ENCODE measurements at places on chromosomes 3 and 15.

- DNase-seq, result peak; percentile 51
Measured at GRCh38 chr3:183247011-183247589, 6.0 kb upstream of the B3GNT5 start.

DNA sequence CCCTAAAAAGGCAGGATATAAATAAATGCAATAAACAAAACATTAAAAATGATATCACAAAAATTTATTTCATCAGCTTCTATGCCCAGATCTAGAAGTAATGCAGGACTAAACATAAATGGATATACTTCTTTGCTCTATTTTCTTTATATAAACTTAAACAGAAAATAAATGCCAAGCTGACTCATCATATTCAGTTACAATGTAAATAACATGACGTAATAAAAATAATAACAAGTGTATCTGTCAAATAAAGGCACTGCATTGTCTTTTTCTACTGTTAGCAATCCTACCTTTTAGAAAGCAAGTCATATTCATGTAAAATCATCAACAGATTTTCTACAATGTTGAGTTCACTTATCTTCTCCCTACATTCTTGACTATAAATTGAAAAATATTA, 61.6 kb downstream of the NEK10 start:
- DNase-seq, result no peak

DNA sequence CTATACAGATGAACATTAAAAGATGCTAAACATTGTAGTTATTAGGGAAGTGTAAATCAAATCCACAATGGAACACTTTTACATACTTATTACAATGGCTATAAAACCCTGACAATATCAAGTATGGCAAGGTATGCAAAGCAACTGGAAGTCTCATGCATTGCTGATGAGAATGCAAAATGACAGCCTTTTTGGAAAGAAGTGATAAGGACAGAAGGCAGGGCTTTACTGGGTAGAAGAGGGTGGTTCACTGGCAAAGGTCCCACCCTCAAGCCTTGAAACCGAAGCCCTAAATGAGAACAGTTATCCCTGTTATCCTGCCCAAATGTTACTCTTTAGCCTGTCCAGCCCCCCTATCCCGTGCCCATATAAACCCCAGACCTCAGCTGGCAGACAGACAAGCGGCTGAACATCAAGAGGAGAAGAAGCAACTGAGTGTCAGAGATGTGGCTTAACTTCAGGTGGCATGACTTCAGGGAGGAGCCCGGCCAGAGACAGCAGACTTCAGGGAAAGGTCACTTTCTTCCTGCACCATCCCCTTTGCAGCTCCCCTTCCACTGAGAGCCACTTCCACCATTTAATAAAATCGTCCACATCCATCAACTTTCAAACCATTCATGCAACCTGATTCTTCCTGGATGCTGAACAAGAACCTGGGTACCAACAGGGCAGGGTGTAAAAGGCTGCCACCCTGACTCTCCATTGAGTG, 732 bp upstream of the GCSAM start:
- DNase-seq, result no peak

DNA sequence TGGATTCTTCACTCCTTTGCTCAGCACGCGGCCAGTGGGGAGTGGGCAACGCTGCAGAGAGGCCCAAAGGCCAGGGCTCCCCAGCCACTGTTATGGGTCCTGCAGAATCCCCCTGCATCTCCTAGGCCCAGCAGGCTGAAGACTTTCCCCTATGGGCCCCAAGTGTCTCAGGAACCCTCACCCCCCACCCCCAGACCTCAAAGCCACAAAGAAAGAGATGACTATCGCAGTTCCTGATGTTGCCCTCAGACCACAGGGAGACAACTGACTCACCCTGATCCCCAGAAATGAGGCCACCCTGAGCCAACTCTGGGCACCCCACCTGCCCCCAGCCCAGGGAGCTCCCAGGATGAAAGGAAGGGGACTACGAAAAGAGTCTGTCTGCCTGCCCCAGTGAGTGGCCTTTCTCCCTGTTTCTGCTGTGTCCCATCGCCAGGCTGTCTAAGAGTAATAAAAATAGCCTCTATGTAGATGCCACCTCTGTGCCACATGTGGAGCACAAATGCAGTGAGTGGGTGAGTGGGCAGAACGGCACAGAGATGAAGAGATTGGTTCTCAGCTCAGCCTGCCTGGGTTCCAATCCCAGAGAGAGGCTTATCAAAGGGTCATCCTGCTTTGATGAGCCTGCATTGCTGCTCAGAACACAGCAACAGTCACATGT, 283.0 kb downstream of the UACA start:
- no peak for DNase-seq

DNA sequence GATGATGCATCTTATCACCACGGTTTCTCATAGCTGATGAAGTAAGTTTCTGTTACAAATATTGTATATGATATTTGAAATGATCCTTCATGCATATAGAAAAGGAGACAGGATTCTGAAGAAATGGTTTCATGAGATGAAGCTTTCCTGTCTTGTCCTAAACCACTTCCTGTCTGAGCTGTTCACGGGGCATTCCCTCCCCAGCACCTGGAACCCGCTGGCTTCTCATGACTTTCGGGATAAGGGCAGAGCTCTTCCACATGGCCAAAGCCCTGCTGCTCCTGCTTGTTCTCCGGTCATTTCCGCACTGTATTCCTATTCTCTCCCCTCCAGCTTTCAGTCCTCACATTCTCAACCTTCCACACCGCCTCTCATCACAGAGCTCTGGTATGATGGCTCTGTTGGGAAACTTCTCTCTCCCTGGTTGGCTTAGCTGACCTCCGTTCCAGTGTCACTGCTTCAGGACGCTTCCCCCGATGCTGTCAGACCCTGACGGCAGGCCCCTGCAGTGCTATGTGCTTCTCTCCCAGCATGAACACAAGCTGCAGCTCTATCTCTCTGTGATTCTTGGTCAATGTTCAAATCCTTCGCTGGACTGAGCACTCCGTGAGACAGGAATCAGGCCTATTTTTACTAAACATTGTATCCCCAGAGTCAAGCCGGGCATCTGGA, 86.9 kb upstream of the HERC1 start:
- no peak for DNase-seq
